Activated CD4-positive, alpha-beta T cell treated with anti-CD3 and anti-CD28 coated beads, Interleukin-2, Interleukin-4, amounts not matched to agents 100 ng/mL and 50 ng/mL, durations not matched to agents 16 hours and 8 hours (primary cell): ENCODE measurements at places on chromosomes 13 and 19.

GRCh38 chr13:44792096-44792495, 197.2 kb downstream of the NUFIP1 start:
- no peak for DNase-seq

DNA sequence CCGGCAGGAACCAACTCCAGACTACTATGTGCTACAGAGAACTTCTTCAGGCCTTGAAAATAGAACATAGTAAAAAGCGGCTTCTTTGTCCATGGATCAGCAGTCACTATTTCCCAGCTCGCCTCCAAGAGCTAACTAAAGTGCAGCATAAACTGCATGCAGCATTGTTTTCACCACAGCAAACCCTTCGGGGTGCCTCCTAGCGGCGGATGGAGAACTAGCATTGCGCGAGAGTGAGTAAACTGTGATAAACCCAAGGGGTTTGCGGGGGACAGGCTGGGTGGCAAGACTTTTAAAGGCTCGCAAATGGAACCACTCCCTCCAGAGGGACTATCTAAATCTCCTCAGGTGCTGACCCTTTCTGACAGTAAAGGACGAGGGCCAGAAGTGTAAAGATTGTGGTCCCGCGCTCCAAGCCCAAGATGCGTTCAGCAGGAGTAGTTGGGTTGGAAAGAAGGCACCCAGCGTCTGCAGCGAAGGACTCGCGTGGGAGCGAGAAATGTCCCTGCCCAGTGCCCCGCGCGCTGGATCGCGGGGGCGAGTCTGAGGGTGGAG, 21.5 kb upstream of the SGCG start:
- DNase-seq, result peak; percentile 35

DNA sequence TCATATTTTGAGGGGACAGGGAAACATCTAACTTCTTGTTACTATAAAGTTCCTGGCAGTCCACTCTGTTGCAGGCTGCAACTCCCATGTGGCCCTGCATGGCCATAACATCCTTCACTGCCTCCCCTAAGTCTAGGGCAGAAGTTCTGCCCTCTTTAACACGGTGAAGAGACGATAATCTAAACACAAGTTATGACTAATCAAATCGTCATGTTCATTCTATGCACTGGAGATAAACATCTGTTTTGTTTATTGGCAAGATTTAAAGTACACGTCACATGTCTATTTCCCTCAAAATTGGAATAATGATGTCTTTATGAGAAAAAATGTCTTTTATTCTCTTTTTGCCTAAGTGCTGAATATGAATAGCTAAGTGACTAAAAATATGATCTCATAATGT, 1629.4 kb downstream of the PCDH9 start:
- no peak for DNase-seq

- no peak for DNase-seq
These were observed 36.6 kb downstream of the KLF2 start for GRCh38 chr19:16361254-16361653.

DNA sequence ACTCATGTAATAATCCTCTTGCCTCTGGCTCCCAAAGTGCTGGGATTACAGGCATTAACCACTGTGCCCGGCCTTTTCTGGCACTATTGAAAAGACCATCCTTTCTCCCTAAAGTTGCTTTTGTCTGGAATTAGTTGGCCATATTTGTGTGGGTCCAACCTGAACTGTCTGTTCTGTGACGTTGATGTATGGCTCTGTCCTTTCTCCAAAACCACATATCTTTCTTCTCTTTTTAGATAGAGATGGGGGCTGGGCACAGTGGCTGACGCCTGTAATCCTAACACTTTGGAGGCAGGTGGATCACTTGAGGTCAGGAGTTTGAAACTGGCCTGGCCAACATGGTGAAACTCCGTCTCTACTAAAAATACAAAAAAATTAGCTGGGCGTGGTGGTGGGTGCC, 17.9 kb downstream of the DNM2 start:
- DNase-seq, result no peak

DNA sequence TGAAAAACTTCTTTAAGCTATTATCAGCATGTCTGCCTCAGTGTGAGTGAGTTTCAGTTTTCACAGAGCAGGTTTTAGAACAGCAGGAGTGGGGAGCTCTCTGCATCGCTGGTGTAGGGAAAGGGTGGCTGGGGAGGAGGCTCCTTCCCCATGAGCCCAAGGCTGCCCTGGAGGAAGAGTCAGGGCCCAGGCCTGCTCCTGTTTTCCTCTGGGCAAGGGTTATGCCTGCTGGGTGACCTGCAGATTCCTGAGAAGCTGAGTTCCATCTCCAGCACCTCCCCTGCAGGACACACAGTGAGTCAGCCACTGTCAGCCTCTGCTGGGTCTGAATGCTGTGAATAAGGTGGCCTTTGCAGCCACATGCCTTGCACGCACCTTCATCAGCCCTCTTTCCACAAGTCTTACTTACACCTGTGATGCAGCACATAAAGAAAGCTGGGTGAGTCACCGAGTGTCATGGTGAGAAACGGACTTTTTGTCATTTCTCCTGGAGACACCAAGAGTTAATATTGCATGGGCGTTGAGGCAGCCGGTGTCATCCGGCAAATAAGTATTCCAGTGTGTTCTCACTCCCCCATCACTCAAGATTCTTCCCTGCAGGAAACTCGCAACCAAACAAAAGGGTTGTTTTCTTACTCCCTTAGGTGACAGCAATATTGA, 186.4 kb upstream of the KL start:
- DNase-seq, result no peak

DNA sequence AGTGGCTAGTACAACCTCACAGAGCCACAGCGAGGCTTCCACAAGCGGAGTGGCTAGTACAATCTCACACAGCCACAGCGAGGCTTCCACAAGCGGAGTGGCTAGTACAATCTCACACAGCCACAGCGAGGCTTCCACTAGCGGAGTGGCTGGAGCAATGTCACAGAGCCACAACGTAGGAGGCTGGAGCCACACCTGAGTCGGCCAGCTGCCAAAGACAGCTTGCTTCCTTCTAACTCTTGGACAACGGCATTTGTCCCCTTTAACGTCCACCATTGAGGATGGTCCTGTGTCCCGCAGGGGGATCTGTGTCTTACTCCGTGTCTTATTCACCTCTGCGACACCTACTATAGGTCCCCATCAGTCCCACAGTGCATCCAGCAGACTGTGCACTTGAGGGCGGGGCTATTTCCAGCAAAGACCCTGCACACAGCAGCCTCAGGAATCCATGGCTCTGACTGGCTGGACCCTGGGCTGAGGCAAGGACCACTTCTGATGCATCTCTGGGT, 3.7 kb downstream of the ZNF787 start:
- DNase-seq, result no peak

DNA sequence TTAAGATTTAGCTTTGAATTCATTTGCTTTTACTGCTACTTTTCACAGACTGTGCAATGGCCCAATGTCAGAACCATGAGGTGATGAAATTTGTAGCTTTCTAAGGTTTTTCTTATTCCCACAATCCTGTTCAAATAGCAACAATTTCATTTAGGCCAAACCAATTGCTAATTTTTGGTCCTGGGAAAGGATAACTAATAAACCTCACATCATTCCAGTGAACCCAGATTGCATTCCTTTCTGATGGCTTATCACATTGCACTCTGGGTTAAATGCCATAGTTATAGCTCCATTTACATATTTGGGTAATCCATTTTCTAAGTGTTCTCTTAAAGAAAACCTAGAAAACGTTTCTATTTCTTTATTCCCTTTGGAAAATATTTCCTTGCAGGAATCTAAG, 22.9 kb upstream of the POMP start:
- no peak for DNase-seq

- peak; percentile 71 for DNase-seq
These were observed 13.3 kb downstream of the PALM3 start for GRCh38 chr19:14048443-14049153.

- DNase-seq, result peak; percentile 86
These were observed 195.6 kb downstream of the GGACT start for GRCh38 chr13:100392709-100393630.
